Urinary bladder (tissue), 4 donors: ENCODE measurements at places on chromosomes 11 and 22.

GRCh38 chr11:107265591-107266121, 192.0 kb downstream of the CWF19L2 start:
- no peak for DNase-seq

DNA sequence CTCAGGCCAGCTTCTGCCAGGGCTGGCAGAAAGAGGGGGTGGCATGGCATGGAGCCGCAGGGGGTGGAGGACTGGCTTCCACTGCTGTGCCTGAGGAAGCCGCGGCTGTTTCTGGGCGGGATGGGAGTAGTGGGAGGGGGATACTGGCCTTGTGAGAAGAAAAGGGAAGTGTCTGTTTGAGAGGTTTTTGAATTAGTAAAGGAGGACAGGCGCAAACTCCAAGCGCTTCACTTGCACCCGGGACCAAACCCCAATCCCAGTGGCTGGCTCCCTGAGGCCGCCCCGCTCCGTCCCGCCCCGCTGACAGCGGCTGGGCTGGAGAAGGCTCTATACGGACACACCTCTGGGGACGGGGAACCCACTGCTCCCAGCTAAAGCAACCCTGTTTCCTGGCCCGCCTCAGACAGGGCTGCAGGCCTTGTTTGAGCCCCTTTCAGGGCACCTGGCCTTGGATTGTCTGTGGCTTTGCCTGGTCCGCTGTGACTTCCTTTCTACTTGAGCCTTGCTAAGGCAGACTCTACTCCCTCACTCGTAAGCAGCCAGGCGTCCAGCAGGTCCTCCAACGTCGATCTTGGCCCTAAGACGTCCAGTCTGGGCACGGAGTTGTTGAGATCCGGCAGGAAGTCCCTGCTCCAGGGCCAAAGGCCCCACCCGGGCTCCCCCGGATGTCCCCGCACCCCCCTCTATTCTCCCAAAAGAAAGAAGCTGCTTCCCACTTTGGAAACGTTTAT, 2.2 kb downstream of the APOA1 start:
- no peak for DNase-seq

DNA sequence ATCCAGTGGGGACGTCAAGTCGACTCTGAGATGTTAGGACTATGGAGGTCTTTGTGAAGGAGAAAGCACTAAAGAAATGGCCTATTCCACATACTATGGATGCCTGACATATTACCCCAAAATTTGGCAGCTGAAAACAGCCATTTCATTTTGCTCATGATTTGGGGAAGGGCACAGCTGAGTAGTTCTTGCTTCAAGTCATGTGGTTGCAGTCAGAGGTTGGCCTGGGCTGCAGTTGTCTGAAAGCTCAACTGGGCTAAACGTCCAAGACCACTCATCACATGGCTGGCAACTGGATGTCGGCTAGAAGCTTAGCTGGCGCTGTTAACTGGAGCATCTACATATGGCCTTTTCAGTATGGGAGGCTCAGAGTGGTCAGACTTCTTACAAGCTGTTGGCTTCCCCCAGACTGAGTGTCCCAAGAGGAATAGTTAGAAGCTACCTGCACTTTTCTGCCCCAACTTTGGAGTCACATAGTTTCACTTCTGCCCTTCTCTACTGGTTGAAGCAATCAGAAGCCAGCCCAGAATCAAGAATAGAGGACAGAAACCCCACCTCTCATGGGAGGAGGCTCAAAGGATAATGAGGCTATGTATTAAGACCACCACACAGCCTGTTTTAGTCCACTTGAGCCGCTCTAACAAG, 14.1 kb downstream of the SLC35C1 start:
- DNase-seq = no peak

GRCh38 chr11:62860835-62861563, 19.7 kb upstream of the SLC3A2 start:
- DNase-seq = no peak

DNA sequence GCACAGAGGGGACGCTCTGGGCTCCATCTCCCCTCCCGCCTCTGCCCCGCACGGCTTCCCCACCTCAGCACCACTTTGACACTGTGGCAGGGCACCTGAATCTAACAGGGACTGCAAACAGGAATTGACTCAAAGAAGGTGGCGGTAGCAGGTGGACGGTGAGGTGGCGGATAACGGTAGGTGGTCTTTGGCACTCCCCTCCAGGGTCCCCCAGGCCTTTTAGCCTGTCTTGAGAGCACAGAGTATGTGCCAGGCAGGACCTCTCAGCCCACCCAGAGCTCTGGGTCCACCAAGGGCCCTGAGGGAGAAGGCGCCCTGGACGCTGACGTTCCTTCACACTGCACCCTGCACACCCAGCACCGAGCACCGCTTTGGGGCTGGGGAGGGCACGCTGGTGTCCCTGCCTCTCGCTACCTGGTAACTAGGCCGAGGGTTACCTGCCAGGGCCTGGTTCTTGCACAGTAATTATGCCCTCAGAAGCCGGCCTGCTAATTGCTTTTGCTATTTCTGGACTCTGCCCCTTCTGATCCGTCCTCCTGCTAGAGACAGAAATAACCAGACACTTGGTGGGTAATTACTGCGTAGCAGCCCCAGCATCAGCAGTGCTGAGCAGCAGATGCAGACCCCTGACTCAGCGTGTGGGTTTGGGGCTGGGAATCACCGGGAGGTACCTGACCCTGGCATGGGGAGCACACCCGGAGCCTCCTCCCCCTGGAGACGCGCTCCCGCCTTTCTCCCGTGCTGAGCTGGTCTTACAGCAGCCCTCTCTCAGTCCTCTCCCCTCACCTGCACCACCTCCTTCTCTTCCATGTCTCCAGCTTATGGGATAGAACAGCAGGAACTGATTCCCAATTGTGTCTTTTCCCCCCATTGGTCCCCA, 103.3 kb upstream of the B3GAT1 start:
- no peak for DNase-seq

DNA sequence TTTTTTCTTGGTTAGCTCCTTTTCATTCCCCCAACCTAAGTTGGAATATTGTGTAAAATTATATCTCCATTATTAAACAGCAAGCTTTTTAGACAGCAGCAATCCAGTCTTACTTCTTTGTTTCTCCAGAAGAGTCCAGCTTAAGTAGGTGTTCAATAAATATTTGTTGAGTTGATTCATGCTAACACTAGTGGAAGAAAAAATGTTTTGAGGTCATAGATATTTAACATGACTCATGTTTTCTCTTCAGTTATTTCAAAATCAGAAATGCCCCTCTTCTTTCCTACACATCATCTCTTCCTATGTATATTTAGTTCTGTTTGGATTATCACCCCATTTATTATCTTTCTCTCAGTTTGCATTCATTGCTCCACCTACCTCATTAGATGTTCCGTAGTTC, 20.3 kb downstream of the CCDC83 start:
- no peak for DNase-seq
